Caco-2 (cell line): ENCODE measurements at places on chromosomes 13 and 19. TPM values are rescaled to one million over a fixed set of nuclear protein-coding genes. Genes with fewer than 3 reads are reported as not detected.

CCL25 gene
- not detected in 2 replicates for total RNA-seq

FOXA3 gene
- total RNA-seq: 15.3 and 19.0 TPM in 2 replicates

ZNF724 gene
- 10.6 and 11.8 TPM in 2 replicates for total RNA-seq

MTIF3 gene
- total RNA-seq: 41.8 and 51.5 TPM in 2 replicates

- DNase-seq: no peak
- H3K4me3 ChIP-seq: no peak overlapping the region
- H3K4me1 ChIP-seq: no peaks in the 10 kb centered on the region
- no peaks in the 10 kb centered on the region for H3K36me3 ChIP-seq
- no peaks in the 10 kb centered on the region for H3K27me3 ChIP-seq
Observed at GRCh38 chr19:29367791-29368222, 154.9 kb upstream of the UQCRFS1 start.

DNA sequence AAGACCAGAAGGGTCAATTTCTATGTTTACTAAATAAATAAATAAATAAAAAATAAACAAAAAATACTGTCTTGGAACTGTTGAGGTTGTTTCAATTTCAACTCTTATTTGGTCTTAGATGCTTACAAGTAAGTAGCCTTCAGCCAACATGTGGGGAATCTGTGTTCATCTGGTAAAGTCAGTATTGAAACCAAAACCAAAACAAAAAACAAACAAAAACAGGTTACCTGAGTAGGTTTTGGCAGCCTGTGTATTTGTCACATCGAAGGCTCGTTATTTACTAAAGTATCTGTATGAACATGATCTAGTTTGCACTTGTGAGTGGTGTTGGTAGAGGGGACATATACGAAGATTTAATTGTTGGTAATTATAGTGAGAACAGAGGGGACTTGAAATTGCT, 471.5 kb downstream of the SLITRK5 start:
- H3K36me3 ChIP-seq: no peaks in the 10 kb centered on the region
- no peak overlapping the region for H3K4me3 ChIP-seq
- no peaks in the 10 kb centered on the region for H3K27me3 ChIP-seq

DNA sequence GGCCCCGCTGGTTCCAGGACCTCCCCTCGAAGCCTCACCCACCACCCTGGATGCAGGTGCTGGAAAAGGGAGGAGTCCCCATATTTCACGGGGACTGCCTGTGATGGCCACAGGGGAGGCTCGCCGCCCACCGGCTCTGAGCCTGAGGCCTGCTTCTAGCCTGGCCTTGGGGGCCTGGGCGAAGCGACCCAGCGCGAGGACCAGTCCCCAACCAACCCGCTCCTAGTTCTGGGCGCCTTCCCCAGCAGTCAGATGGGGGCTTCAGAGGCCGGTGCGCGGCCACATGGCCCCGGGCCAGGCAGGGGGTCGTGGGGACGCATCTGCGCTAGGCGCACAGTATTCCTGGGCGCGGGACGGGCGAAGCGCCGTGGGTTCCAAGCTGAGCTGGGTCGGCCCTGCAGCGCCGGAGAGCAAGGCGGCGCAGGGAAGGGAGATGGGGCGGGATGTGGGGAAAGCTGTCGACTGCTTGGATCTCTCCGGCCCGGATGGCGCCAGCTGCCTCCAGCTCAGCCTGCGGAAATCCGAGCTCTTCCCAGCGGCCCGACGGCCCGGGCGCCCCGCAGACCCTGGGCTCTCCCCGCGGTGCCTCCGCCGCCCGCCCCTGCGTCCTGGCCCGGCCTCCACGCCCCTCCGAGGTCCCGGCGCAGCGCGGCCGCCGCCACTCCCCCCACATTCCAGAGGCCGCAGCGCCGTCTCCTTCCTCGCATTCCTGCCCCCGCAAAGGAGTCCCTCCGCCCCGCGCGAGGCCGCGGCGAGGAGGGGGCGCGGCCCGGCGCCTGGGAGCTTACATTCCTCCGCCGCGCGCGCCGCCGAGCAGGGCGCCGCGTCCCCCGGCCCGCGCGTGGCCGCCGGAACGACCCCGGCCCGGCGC, at the start of gene WTIP:
WTIP (plus strand) TSS at position 788 of the 871 bp plus-strand sequence. CDS start 217 bp downstream, outside the sequence.
- H3K36me3 ChIP-seq: no peaks in the 10 kb centered on the region; the same call in none of the 2 replicates
- H3K4me1 ChIP-seq: peaks cover 17% of the 10 kb centered on the region
- no peaks in the 10 kb centered on the region for H3K27me3 ChIP-seq
- H3K4me3 ChIP-seq: peak within 1 kb of the TSS; percentile 77
- peak; percentile 93 for DNase-seq

- H3K36me3 ChIP-seq: peaks cover 1% of the 10 kb centered on the region; the same call in 1 of the 2 replicates
- H3K4me3 ChIP-seq: no peak overlapping the region
- H3K4me1 ChIP-seq: no peaks in the 10 kb centered on the region
- no peak overlapping the region for H3K27ac ChIP-seq
Observed at GRCh38 chr13:49472186-49472585, 23.6 kb upstream of the PHF11 start.

- DNase-seq: no peak
- H3K4me1 ChIP-seq: no peaks in the 10 kb centered on the region
- no peak overlapping the region for H3K27ac ChIP-seq
- peaks cover 11% of the 10 kb centered on the region for H3K36me3 ChIP-seq
Observed at GRCh38 chr19:38199340-38199739, 24.7 kb downstream of the DPF1 start.

DNA sequence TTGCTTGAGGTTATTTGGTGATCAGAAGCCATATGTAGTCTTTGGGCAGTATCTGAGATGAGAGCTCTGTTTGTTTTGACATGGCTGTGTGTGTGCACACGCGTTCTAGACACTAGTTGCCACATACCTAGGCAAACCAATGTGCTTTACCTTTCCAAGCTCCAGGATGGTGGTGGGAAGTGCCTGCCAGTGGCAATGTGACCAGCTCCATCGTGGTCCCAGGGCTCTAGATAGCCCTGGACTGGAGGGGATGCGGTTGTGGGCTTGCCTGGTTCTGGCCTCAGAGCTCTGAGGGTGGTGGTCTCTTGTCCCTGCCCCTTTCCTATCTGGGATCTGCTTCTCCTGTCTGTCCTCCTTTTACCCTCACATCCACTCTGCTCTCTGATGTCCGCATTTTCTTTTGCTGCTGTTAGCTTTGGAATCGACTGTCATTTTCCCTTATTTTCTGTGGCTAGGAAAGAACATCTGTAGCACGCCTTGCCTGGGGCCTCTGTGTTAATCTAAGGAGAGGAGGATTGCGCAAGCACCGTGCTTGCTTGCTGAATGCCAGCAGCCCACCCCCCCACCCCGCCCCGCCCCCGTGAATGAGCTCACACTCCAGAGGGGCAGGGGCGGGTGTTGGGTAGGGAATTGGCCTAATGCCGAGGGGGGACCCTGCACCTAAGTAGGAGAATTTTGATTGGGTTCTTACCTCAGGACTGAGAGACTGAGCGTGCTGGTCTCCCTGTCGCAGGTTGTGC, 89.5 kb downstream of the ARHGEF7 start:
- peak overlapping the region; percentile 33 for H3K27ac ChIP-seq
- H3K4me1 ChIP-seq: peaks cover 21% of the 10 kb centered on the region
- no peaks in the 10 kb centered on the region for H3K27me3 ChIP-seq
- no peak for DNase-seq
- H3K4me3 ChIP-seq: no peak overlapping the region
- no peaks in the 10 kb centered on the region; the same call in 1 of the 2 replicates for H3K36me3 ChIP-seq

DNA sequence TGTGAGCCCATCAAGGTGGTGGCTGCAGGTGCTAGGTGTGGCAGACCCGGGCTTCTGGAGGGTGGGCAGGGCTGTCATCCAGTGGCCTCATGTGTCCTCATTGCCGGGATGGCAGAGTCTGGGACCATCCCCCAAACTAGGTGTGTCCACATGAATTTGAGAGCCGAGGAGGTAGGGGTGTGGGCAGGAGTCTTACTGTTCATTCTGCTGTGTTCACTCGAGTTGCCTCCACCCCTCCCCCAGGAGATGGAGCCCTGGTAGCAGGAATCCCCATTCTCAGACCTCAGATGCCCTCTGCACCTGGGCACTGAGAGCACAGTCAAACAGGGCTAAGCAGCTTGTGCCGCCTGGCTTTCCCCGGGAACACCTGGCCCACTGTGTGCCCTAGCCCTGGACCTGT, 22.4 kb downstream of the NAXD start:
- H3K27ac ChIP-seq: peak overlapping the region; percentile 55
- DNase-seq: no peak
- H3K4me1 ChIP-seq: no peaks in the 10 kb centered on the region
- peaks cover 4% of the 10 kb centered on the region for H3K36me3 ChIP-seq
- no peaks in the 10 kb centered on the region for H3K27me3 ChIP-seq

GRCh38 chr13:33379608-33380007, 94.1 kb upstream of the STARD13 start:
- no peaks in the 10 kb centered on the region; the same call in 1 of the 2 replicates for H3K4me1 ChIP-seq
- no peak for DNase-seq
- no peaks in the 10 kb centered on the region for H3K27me3 ChIP-seq
- no peak overlapping the region for H3K4me3 ChIP-seq
- no peak overlapping the region for H3K27ac ChIP-seq
- H3K36me3 ChIP-seq: no peaks in the 10 kb centered on the region

DNA sequence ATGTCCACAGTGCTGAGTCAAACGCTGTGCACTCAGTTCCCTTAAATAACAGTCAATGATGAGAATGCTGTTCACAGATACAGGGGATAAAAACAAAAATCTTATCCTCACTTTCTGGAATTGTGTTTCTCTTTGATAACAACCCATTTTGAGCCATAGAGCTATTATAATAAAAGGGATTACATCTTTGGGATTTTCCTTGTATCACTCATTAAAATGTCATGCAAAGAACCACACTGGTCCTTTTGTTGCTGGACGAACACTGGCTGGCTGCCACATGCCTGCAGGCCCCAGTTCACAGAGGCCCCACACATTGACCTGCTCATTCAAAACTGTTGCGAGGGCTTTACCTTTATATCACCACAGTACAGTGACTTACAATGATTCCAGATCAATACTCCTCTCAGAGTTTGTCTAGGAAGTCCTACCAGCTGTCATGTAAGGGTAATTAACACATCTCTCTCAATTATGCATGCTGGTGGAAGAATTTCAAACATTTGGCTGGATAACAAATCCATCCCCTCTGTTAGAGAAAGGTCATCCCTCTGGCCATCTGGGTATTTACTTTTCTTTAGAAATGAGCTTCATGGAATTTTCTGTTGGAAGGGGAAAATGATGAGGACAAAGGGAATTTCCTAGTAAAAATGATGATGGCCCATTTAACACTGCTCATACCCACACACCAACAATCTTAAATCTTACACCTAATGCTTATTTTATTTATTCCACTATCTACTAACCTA, 85.9 kb downstream of the MBNL2 start:
- H3K4me3 ChIP-seq: no peak overlapping the region
- DNase-seq: no peak
- no peaks in the 10 kb centered on the region for H3K27me3 ChIP-seq
- no peaks in the 10 kb centered on the region for H3K36me3 ChIP-seq
- H3K27ac ChIP-seq: peak overlapping the region; percentile 84
- peaks cover 50% of the 10 kb centered on the region for H3K4me1 ChIP-seq

DNA sequence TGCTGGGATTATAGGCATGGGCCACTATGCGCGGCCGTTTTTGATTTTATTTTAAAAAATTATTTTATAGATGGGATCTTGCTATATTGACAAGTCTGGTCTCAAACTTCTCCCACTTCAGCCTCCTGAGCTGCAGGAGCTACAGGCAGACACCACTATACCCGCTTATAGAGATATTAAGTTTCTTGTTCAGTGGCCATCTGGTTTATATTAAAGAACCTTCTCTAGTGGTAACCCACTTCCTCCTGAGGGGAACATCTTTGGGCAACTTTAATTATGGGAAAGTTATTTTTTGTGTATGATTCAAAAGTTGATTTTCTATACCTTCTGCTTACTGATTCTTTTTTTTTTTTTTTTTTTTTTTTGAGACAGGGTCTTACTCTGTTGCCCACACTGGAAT, 172.7 kb downstream of the KLF5 start:
- no peaks in the 10 kb centered on the region for H3K36me3 ChIP-seq
- H3K27me3 ChIP-seq: no peaks in the 10 kb centered on the region
- no peak overlapping the region for H3K27ac ChIP-seq
- DNase-seq: no peak
- H3K4me3 ChIP-seq: no peak overlapping the region

GRCh38 chr13:99565478-99566124, 64.3 kb downstream of the TM9SF2 start:
- DNase-seq: no peak
- no peaks in the 10 kb centered on the region for H3K36me3 ChIP-seq
- no peak overlapping the region for H3K27ac ChIP-seq
- H3K4me3 ChIP-seq: no peak overlapping the region
- no peaks in the 10 kb centered on the region for H3K4me1 ChIP-seq
- no peaks in the 10 kb centered on the region for H3K27me3 ChIP-seq

DNA sequence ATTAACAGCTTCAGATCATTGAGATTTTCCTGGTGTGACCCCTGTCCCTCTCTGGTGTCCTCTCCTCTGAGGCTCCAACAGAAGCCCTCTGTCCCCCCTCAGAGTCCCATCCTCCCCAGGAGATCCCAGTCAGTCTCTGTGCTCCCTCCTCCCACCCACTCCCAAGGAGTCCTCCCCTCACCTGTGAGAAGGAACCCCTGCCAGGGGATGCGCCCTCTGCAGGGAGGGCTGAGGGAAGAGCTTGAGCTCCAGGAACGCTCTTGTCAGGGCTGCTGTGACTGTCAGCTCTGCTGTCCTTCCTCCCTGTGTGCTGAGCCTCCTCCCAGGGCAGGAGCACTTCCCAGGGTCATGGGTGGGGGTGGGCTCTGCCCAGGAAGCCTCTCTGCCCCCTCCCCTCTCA, 33.2 kb downstream of the CEACAM8 start:
- H3K27ac ChIP-seq: no peak overlapping the region
- no peak overlapping the region for H3K4me3 ChIP-seq
- no peak for DNase-seq

DNA sequence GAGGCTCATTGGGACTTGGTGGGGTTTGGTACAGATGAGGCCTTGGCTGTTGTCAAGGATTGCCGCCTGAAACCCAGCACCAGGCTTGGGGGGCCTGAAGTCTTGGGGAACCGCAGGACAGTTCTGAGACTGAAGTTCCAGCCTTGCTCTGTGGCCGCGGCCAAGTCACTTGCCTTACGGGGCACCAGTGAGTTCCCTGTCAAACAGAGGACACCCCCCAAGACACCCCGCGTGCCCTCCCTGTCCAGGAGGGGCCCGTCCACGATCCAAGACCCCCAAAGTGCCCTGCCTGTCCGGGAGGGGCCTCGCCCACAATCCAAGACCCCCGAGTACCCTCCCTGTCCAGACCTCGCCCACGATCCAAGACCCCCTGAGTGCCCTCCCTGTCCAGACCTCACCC, 2.5 kb downstream of the CDC34 start:
- H3K27me3 ChIP-seq: no peaks in the 10 kb centered on the region
- no peak for DNase-seq
- no peak overlapping the region; the same call in 1 of the 2 replicates for H3K4me3 ChIP-seq
- H3K27ac ChIP-seq: no peak overlapping the region

- no peak for DNase-seq
- no peak overlapping the region for H3K4me3 ChIP-seq
- no peak overlapping the region for H3K27ac ChIP-seq
- H3K36me3 ChIP-seq: no peaks in the 10 kb centered on the region
- H3K27me3 ChIP-seq: no peaks in the 10 kb centered on the region; the same call in 1 of the 2 replicates
Observed at GRCh38 chr13:77776704-77777103, 79.2 kb downstream of the SLAIN1 start.

GRCh38 chr19:49672131-49672919, 4.7 kb upstream of the PRMT1 start:
- DNase-seq: peak; percentile 90
- no peaks in the 10 kb centered on the region; the same call in 1 of the 2 replicates for H3K36me3 ChIP-seq
- H3K27ac ChIP-seq: peak overlapping the region; percentile 76

- no peaks in the 10 kb centered on the region for H3K4me1 ChIP-seq
- no peaks in the 10 kb centered on the region for H3K27me3 ChIP-seq
- DNase-seq: no peak
- no peak overlapping the region for H3K27ac ChIP-seq
Observed at GRCh38 chr13:105116966-105117365, 1418.5 kb downstream of the EFNB2 start.
